ENCODE measurements at places on chromosomes 3 and 15.
A peak's percentile ranks its signal among the peaks of the same experiment; 100 is the strongest.

DNA sequence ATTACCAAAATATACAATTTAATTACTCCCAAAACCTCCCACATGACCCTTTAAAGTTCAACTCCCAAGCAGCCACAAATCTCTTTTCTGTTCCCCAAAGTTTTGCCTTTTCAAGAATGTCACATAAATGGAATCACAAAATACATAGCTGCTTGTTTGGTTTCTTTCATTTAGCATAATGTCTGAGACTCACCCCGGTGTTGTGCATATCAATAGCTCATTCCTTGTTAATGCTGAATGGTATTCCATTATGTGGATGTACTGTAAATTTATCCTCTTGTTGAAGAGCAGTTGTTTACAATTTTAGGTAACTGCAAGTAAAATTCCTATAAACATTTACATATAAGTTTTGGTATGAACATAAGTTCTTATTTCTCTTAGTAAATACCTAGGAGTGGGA, 15.5 kb downstream of the NAA50 start:
- H3K4me1 ChIP-seq = peaks cover 40% of the 10 kb centered on the region
- H3K4me3 ChIP-seq = no peak overlapping the region
- no peak overlapping the region for H3K27ac ChIP-seq
- no peaks in the 10 kb centered on the region for H3K27me3 ChIP-seq
- no peak for DNase-seq
- peaks cover 7% of the 10 kb centered on the region for H3K36me3 ChIP-seq

DNA sequence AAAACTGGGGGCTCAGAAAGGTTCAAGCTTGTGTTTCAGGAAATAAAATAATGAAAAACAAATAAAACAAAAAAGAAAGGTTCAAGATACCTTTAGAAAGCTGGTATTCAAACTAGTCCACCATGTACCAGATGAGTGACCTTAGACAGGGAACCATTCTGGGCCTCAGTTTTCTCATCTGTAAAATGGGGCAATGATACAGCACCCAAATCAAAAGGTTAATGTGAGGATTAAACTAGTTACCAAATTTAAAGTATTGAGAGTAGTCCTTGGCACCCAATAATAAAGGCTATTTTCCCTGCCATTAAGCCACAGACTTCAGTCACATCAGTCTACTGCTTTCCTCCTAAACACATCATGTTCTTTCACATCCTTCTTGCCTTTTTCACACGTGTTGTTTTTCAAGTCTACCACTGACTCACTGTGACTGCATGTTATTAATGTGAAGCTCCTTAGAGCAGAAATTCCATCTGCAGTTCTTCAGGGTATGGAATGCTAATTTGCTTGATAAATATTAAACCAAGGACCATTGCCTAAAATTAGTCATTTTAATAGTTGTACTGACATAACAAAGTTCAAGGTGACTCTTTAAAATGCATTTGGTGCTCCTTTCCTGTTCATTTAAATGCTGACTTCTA, 19.9 kb downstream of the TAMM41 start:
- H3K4me3 ChIP-seq = no peak overlapping the region
- no peak for DNase-seq
- H3K36me3 ChIP-seq = peaks cover 62% of the 10 kb centered on the region
- no peaks in the 10 kb centered on the region for H3K27me3 ChIP-seq
- no peak overlapping the region for H3K27ac ChIP-seq
- no peaks in the 10 kb centered on the region for H3K4me1 ChIP-seq

- peaks cover 24% of the 10 kb centered on the region for H3K27me3 ChIP-seq
- H3K27ac ChIP-seq = no peak overlapping the region
- peaks cover 13% of the 10 kb centered on the region for H3K4me1 ChIP-seq
These were observed 23.1 kb upstream of the GOLGA8B start for GRCh38 chr15:34606545-34606944.

DNA sequence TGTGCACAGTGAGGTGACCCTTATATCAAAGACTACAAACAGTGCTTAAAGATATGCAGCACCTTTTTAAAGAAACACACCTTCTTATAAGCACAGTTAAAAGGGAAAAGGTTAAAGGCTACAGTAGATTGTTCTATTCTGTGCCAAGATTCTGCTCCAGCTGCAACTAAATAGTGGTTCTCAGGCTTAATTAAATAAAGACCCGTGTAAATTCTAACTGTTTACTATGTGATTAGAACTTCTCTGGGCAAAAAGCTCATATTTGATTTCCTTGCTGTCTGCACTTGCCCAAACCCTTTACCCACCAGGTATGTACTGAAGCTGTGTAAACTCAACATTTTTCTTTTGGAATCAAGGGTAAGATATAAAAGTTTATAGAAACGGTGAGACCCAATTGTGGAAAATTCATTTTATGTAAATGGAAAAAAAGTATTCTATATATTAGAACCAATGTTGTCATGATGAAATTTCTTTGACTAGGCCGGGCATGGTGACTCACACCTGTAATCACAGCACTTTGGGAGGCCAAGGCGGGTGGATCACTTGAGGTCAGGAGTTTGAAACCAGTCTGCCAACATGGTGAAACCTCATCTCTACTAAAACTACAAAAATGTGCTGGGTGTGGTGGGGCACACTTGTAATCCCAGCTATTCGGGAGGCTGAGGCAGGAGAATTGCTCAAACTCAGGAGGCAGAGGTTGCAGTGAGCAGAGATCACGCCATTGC, 230.6 kb downstream of the MECOM start:
- H3K27ac ChIP-seq = no peak overlapping the region
- DNase-seq = no peak
- peaks cover 12% of the 10 kb centered on the region for H3K4me1 ChIP-seq
- H3K36me3 ChIP-seq = no peaks in the 10 kb centered on the region

DNA sequence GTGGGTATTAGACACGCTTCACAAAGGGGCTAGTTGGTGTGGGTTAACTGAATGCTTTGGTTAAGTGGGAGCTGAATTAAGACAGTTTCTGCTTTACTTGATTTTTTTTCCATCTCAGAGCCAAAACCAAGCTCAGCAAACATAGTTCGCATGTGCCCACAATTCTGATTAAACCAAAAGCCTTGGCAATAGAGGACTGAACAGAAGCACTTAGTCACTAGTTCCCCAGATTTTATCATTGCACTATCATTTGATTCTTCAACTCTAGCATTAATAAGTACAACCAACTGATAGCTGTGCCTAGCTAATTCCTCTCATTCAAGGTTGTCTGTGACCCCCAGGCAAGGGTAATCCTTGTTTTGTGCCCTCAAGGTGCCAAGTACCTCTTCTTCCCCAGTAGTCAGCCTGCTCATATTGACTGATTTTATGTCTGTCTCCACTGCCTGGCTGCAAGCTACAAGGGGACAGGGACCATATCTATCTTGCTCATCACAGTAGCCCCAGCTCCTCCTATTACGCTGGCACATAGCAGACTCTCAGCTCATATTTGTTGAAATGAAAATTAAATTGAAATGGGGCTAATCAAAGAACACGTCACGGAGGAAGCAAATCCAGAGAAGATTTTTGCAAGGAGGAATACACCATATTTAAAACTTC, 9.9 kb upstream of the ARHGEF3 start:
- no peaks in the 10 kb centered on the region for H3K4me1 ChIP-seq
- no peaks in the 10 kb centered on the region for H3K36me3 ChIP-seq
- H3K27ac ChIP-seq = no peak overlapping the region
- no peak overlapping the region for H3K4me3 ChIP-seq
- H3K27me3 ChIP-seq = no peaks in the 10 kb centered on the region

DNA sequence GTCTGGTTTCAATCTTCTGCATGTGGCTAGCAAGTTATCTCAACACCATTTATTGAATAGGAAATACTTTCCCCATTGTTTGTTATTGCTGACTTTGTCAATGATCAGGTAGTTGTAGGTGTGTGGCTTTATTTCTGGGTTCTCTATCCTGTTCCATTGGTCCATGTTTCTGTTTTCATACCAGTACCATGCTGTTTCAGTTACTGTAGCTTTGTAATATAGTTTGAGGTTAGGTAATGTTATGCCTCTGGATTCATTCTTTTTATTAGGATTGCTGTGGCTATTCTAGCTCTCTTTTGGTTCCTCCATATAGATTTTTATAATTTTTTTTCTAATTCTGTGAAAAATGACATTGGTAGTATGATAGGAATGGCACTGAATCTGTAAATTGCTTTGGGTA, 58.3 kb downstream of the LRRC49 start:
- no peaks in the 10 kb centered on the region for H3K36me3 ChIP-seq
- no peak overlapping the region for H3K4me3 ChIP-seq
- DNase-seq = no peak
- no peak overlapping the region for H3K27ac ChIP-seq
- peaks cover 14% of the 10 kb centered on the region for H3K27me3 ChIP-seq
- no peaks in the 10 kb centered on the region for H3K4me1 ChIP-seq

GRCh38 chr3:179452176-179452564, 900 bp upstream of the GNB4 start:
- H3K4me3 ChIP-seq = peak overlapping the region; percentile 92
- peaks cover 3% of the 10 kb centered on the region for H3K36me3 ChIP-seq
- DNase-seq = no peak
- peak overlapping the region; percentile 97 for H3K27ac ChIP-seq

DNA sequence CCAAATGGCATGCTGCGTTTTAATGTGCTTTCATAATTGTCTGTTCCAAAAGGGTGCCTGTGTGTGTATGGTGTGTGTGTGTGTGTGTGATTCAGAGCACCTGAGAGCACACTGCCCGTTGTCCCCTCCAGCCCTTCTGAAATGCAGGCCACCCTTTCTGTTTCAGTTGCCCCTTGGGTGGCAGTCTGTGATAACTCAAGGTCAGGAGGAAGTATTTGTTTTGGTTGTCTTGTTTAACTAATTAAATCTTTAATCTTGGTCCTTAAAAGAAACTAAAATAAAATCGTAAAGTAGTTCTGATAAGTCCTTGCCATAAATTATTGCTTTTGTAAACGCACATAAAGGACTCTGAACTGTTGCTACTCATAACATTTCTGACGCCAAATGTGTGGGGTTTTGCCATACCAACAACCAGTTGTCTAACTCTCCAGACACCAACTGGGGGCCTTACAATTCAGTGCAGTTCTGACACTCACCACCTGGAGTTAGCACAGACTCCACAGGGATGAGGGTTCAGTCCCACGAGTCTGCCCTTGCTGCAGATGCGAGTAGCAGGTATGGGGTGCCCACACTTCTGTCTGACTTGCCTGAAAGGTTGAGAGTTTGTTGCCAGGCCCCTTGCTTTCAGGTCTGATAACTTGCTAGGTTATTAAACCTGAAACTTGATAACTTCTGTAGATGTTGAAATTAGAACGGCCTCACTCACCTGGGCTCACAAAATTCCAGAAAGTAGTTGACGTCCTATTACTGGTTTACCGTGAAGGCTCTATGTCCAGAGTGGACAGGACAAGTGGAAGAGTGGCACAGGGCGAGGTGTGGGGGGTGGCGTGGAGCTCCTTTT, 157.3 kb downstream of the IGF1R start:
- no peak overlapping the region for H3K4me3 ChIP-seq
- DNase-seq = no peak
- no peaks in the 10 kb centered on the region for H3K27me3 ChIP-seq
- H3K36me3 ChIP-seq = no peaks in the 10 kb centered on the region
- H3K4me1 ChIP-seq = peaks cover 6% of the 10 kb centered on the region

GRCh38 chr15:60605879-60606307, 127.0 kb upstream of the ICE2 start:
- H3K27me3 ChIP-seq = peaks cover 31% of the 10 kb centered on the region
- H3K36me3 ChIP-seq = no peaks in the 10 kb centered on the region
- H3K4me3 ChIP-seq = no peak overlapping the region
- H3K4me1 ChIP-seq = no peaks in the 10 kb centered on the region

DNA sequence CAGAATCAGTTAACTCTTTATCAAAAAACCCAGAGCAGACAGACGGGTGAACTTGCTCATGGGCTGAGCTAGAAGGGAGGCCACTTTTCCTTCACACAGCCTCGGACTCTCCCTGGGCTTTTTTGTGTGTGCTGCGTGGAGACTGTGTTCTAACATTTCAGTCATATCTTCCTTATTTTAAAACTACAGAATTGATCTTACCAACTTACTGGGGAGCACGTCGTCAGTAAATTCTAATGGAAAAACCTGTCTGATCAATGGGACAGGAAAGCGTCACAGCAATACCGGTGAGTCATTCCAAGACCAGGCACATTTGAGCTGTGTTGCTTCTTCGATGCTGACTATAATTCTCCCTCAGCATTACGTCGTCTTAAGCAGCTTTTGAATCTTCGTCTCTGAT, 145.1 kb downstream of the LPP start:
- peak overlapping the region; percentile 39 for H3K27ac ChIP-seq
- peaks cover 13% of the 10 kb centered on the region for H3K36me3 ChIP-seq
- no peak for DNase-seq
- H3K27me3 ChIP-seq = no peaks in the 10 kb centered on the region
- H3K4me1 ChIP-seq = peaks cover 63% of the 10 kb centered on the region

GRCh38 chr3:146072824-146073223, 88.2 kb downstream of the PLOD2 start:
- no peak for DNase-seq
- no peak overlapping the region for H3K4me3 ChIP-seq
- H3K27me3 ChIP-seq = no peaks in the 10 kb centered on the region
- H3K36me3 ChIP-seq = no peaks in the 10 kb centered on the region
- no peaks in the 10 kb centered on the region for H3K4me1 ChIP-seq

DNA sequence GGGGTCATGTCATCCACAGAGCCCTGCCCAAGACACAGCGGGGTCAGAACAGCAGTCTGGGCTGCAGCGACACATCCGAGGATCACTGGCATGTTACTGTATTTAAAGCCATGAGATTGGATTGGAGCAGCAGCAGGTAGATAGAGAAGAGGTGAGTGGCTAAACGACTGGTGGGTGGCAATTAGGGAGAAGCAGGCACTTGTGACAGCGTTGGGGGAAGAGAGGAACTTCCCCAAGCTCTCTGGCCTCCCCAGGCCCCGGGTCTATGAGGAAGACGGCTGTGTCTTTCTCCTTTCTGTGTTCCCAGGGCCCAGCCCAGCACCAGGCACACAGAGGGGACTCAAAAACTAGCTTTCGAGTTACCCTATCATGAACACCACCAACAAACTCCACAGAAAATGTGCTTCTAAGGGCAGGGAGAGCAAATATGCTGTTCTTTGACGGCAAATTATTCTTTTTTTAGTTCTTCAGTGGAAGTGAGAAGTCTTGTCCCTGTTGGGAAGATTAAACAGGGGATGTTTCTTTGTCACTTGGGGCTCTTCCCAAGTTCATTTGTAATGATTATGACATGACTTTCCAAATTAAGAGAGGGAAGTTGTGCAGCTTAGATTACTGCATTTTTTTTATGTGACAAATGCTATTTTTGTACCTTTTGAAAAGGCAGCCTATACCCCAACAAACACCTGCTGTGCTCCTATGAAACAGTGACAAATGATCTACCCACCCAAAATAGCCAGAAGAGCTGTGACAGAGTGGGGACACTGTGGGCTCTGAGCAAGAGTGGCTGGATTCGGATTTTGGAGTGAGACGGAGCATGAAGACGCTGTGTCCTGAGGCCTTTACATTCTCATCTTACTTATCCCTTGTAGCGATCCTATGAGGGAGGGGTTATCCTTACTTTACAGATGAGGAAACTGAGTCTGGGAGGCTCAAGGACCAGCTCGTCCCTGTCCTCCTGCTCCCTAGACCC, 7.2 kb upstream of the SYNM start:
- H3K36me3 ChIP-seq = no peaks in the 10 kb centered on the region
- peaks cover 2% of the 10 kb centered on the region for H3K4me1 ChIP-seq
- peaks cover 30% of the 10 kb centered on the region for H3K27me3 ChIP-seq
- H3K27ac ChIP-seq = no peak overlapping the region

GRCh38 chr15:78797951-78798350, 13.3 kb downstream of the ADAMTS7 start:
- H3K36me3 ChIP-seq = no peaks in the 10 kb centered on the region
- no peak for DNase-seq
- no peaks in the 10 kb centered on the region for H3K27me3 ChIP-seq
- H3K27ac ChIP-seq = no peak overlapping the region

- peaks cover 14% of the 10 kb centered on the region for H3K4me1 ChIP-seq
- no peak overlapping the region for H3K27ac ChIP-seq
- H3K4me3 ChIP-seq = no peak overlapping the region
- DNase-seq = no peak
- H3K27me3 ChIP-seq = no peaks in the 10 kb centered on the region
These were observed 109.2 kb downstream of the CD47 start for GRCh38 chr3:107981471-107982111.
